Stimulated activated naive CD8-positive, alpha-beta T cell treated with anti-CD3 and anti-CD28 coated beads, Interleukin-15, amount 100 ng/mL, for 72 hours (primary cell): ENCODE measurements at places on chromosomes 1 and 21.
A peak's percentile ranks its signal among the peaks of the same experiment; 100 is the strongest.

GRCh38 chr1:6889875-6890480 is 104.7 kb downstream of the CAMTA1 start:
- peak; percentile 30 for DNase-seq

DNA sequence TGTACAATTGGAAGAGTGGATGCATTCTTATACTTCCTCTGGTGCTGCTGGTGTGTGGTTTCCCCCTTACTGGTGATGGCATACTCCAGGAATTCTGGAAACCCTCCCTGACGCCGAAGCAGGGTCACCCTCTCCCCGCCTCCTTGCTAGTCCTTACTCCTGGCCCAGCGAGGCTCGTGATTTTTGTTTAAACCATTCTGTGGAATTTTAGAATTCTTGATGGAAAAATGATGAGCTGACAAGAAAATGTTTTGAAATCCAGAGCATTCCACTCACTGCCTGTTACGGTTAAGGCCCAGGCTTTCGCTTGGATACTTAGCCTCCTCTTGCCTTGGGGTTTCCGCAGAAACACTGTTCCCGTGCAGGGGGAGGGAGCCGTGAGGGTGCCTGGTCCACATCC is 41.1 kb downstream of the IL6R start:
- no peak for DNase-seq

DNA sequence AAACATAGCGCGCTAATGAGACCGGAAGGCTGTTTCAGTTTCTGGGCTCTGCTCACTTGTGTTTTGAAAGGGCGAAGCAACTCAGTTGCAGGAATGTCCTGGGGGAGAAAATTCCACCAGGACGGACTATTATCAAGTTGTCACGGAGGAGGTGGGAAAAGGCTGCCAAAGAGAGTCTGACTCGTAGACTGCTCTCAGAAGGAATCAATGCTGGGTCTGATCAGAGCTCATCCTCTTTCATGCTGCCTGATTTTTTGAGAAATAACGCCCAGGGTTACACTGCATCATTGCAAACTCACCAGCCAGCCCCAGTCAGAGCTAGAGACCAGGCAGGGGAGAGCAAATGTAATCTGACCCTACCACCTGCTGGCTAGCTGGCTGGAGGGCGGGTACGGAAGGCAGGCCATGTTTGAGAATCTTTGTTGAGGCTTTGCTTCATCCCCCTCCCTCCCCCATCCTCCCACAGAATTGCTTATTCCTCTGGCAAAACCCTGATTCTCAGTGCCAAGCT is 36.4 kb upstream of the BCL9 start:
- no peak for DNase-seq

DNA sequence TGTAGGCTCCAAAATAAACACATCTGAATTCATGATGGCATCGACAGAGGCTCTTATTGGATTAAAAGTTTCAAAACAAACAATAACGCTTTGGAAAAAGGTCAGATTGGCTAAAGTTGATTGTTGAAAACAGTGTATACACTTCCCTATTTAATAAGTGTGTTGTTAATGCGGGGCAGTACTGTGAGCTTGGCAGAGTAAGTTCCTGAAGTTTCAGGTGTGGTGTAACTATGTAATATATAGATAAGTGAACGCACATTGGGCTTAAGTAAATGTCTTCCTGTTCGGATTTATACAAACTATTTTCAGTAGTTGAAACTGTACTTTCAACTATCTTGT is 810 bp downstream of the ZBTB37 start:
- DNase-seq = no peak

GRCh38 chr1:43512681-43513080 is 18.0 kb upstream of the PTPRF start:
- no peak for DNase-seq

DNA sequence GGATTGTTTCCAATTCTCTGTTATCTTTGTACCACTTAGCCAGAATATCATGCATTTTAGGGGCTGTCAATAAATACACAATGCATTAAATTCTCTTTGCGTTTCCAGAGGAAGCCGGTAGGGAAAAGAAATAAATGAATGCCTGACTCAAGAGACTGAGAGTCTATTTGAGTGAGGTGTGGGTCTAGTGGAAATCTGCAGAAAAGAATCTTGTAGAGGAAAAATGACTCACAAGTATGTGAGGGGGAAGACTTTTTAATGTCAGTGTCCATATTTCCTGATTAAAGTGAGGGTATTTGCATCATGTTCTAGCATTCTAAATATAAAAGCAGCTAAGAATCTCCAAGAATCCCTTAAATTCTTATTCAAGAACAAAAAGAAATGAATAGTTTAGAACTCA is 271.1 kb downstream of the PTPRC start:
- DNase-seq = no peak

- DNase-seq = no peak
Observed at GRCh38 chr1:151729157-151729965, 8.0 kb downstream of the RIIAD1 start.

DNA sequence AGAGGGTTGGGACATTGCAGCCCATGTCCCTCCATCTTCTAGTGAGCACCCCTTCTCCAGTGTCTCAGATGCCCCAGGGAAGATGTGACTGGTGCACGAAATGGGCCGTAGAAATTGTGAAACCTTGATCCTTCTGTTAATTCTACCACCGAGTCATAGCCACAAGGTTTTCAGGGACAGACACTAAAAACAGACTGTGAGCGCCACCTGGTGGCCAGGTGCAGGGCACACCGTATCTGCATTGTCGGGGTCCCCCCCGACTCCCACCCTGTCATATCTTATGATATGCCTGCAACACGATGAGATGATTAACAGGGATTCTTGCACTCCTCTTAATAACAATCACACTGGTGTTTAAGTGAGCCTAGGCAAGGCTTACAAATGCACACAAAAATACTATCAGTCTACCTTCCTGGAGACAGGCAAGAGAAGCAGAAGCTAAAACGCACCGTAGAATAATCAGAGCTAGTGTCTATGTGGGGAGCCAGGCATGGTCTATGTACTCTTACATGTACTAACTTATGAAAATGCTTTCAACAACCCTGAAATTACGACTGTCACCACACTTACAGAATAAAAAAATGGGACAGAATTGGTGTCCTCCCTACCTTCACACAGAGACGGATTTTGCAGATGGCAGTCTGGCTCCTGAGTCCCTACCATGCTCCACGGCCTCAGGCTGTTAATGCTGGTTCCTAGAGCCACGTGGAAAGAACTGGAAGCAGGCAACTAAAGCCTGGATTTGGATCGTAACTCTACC is 57.9 kb downstream of the FHAD1 start:
- peak; percentile 64 for DNase-seq

GRCh38 chr1:225817611-225818061 is 7.7 kb downstream of the EPHX1 start:
- no peak for DNase-seq

DNA sequence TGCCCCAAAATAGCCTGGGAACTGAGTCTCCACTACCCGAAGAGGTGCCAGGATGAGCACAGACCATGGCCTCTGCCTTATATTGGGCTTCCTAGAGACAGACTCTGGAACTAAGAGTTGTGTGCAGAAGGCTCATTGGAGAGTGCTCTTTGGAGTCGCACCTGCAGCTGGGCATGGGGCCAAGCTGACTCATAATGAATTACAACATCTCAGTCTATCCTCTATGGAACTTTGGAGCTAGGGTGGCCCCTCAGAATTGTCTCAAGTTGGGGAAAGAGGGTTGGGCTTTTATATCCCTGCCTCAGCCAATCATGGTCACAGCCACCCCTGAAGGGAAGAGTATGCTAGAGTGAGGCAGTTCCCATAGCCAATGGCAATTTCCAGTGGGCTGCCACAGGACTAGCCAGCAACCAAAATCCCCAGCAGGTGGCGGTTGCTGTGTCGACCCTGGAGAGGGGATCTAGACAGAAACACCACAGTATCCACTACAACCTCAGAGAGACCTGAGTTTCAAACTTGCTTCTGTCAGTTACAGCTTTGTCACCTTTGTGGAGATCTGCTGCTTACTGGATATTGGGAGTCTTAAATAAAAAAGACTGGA is 93.8 kb downstream of the DMRTA2 start:
- no peak for DNase-seq

DNA sequence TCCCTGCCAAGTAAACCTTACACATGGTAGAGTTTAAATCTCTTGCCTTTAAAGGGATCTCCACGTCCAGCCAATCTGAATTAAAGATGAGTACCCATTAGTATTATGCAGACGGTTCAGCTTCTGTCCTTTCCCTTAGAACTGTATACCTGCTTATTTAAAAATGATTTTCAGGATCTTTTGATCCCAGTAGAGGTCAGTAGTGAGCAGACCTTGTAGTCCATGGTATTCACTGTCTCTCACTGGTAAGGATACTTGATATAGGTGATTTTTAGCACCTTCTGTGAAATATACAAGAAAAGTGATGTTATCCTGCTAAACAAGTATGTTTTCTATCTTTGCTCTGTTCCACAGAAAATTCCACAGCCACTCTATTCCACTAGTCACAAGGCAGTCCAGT is 1211.6 kb upstream of the ADGRL4 start:
- no peak for DNase-seq

- no peak for DNase-seq
Observed at GRCh38 chr1:10635992-10636391, 160.5 kb downstream of the CASZ1 start.

- no peak for DNase-seq
Observed at GRCh38 chr1:234132795-234133194, 228.3 kb downstream of the SLC35F3 start.

GRCh38 chr21:38788275-38788905 is 17.3 kb upstream of the ETS2 start:
- no peak for DNase-seq

- DNase-seq = no peak
Observed at GRCh38 chr1:235597867-235598553, 51.6 kb downstream of the GNG4 start.

DNA sequence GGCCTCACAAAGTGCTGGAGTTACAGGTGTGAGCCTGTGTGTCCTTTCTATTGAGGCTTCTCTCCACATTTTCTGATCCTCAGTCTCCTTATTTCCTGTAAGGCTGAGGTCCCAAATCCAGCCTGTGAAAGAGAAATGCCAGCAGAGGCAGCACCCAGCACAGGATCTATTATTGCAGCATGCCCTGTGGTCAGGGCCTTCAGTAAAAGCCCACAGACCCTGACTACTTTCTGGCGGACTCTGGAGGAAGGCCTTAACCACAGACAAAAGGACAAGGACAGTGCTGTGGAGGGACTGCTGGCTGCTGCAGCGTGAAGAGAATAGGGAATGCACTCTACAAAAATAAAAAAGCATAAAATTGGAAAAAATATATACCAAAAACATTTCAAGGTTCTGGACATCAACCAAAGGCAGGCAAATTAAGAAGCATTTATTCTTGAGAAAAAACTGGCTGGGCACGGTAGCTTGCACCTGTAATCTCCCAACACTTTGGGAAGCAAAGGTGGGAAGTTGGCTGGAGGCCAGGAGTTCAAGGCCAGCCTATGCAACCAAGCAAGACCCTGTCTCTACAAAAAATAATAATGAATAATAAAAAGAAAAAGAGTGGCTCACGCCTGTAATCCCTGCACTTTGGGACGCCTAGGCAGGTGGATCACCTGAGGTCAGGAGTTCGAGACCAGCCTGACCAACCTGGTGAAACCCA is 9.4 kb upstream of the PGD start:
- DNase-seq = no peak

DNA sequence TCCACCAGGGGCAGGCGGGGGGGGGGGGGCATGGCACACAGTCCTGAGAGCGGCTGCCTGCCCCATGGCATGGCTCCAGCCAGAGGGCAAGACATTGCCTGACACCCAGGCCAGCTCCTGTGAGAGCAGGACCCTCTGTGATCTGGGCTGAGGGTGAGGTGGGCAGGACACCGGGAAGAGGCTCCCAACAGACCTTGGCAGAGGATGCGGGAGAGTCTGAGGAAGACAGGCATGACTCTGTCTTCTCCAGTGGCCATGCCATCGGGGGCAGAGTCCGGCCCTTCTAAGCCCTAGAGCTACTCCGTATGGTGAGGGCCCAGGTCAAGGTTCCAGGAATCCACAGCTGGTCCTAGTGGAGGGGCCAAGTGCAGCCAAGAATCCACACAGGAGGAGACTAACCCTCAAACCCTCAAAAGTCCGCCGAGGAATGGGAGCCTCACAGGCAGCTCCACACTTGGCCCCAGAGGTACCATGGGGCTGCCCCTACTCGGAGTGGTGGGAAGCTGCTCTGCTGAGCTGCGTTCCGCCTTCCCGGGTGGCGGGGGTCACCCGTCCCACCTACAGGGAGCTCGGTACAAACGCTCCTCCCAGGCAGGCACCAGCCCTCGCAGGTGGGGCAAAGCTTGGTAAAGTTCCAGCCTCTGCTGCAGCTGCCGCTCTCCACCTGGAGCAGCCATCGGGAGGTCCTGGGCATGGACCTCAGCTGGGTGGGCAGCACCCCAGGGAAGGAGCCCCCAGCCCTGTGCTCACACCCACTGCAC is 6.5 kb downstream of the ACTRT2 start:
- DNase-seq = no peak

- no peak for DNase-seq
Observed at GRCh38 chr1:147388969-147389368, 146.5 kb downstream of the CHD1L start.
